Stimulated activated CD8-positive, alpha-beta memory T cell treated with anti-CD3 and anti-CD28 coated beads, Interleukin-4, amount 100 ng/mL, for 1 hour (primary cell): ENCODE measurements at places on chromosomes 2 and 18.

GRCh38 chr2:241774419-241775222 is 2.0 kb upstream of the GAL3ST2 start:
- no peak for DNase-seq

DNA sequence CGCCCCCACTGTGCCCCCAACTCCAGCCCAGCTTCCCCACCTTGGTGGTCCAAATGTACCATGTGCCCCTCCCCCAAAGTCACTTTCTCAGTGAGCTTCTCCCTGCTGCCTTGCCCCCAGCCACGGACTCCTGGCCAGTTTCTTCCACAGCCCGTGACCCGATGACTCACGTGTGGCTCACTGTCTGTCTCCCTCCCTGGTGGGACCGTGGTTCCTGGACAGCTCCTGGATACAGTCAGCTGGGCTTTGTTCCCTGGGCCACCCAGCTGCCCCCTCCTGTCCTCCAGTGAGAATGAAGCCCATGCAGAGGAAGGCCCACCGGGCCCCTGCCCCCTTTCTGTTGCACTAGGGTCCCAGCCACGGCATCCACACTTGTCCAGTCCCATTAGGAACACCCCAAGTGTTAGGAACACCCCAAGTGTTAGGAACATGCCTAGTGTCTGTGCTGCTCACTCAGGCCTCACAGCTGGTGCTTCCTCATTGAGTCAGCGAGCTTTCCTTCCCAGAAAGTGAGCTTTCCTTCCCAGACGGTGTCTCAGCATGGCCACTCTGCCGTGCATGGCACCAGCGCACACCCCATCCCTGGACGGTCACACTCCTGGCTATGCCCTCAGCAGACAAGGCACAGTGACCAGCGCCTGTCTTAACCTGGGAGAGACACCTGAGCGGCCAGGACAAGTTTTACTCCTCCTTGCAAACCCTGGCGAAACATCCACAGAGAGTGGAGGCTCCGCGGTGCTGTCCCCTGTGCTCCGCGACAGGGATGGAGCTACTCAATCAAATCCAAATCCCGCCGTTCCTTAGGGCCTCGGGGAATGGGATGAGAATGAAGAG is 44.8 kb upstream of the CTDP1 start:
- DNase-seq: no peak

- DNase-seq: no peak
Measured at GRCh38 chr2:177592397-177592796, 199.8 kb downstream of the AGPS start.

DNA sequence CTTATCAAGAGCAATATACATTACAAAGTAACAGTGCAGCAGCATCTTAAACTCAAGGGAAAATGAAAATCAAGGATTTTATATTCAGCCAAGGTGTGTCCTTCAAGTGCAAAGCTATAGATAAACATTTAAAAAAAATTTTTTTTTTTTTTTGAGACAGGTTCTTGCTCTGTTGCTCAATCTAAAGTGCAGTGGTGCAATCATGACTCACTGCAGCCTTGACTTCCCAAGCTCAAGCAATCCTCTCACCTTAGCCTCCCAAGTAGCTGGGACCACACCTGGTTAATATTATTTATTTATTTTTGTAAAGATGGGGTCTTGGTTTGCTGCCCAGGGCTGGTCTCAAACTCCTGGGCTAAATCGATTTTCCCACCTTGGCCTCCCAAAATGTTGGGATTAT is 9.0 kb downstream of the CDKL4 start:
- no peak for DNase-seq

DNA sequence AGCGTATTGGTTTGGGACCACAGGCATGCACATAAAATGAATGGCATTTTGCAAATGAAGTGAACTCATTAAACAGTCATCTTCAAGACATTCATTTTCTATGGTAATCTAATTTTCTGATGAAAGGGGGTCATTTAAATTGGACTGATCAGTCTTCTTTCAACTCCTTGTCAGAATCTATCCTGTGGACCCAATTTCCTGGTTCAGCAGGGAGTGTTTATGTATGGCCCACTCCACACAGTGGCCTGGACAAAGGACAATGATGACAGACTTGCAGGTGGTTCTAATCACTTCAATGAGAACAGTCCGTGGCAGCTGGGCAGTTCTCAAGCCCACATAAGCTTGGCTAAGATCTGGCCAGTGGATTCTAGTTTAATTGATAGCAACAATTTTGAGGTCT is 448.1 kb downstream of the DCDC2C start:
- DNase-seq: no peak

DNA sequence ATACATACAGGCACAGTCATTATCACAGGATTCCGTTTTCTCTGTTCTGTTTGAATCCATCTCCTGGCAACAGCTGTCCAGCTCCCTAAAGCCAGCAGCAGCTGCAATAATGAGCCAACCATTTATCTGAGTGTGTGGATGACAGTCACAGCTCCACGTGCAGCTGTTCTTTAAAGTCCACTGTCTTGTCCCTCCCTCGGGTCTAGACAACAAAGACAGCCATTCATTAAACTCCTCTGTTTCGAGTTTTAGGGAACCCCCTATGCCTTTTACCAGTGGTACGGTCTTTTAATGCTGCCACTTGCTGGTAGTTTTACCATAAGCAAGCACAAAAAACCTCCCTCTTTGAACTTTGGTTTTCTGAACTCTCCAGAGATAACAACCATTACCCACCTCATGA is 16.0 kb upstream of the MSGN1 start:
- DNase-seq: no peak

DNA sequence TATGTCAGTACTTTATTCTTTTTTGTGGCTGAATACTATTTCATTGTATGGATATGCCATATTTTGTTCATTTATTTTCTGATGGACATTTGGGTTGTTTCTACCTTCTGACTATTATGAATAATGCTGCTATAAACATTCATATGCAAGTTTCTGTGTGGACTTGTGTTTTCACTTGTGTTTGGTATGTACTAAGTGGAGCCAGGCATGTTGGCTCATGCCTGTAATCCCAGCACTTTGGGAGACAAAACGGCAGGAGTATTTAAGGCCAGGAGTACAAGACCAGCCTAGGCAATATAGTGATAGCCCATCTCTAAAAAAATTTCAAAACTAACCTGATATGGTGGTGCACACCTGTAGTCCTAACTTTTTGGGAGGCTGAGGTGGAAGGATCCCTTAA is 23.3 kb downstream of the MARCHF7 start:
- DNase-seq: no peak

- DNase-seq: no peak
Measured at GRCh38 chr18:77557046-77557587, 307.5 kb downstream of the GALR1 start.

DNA sequence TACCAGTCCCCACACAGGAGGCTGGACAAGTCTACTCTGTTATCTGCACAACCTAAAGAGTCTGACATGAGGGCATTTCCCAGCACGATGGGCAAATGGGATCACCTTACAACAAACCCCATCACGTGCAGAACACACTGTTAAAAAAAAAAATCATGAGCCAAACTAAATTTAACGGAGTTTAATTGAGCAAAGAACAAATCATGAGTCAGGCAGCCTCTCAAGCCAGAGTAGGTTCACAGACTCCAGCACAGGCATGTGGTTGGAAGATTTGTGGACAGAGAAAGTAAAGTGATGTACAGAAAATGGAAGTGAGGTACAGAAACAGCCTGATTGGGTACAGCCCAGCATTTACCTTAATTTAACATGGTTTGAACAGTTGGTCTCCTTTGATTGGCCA is 59.9 kb downstream of the KYNU start:
- no peak for DNase-seq

- no peak for DNase-seq
Measured at GRCh38 chr2:46369783-46370182, 72.6 kb downstream of the EPAS1 start.

GRCh38 chr2:179170901-179171300 is 93.7 kb downstream of the SESTD1 start:
- no peak for DNase-seq

DNA sequence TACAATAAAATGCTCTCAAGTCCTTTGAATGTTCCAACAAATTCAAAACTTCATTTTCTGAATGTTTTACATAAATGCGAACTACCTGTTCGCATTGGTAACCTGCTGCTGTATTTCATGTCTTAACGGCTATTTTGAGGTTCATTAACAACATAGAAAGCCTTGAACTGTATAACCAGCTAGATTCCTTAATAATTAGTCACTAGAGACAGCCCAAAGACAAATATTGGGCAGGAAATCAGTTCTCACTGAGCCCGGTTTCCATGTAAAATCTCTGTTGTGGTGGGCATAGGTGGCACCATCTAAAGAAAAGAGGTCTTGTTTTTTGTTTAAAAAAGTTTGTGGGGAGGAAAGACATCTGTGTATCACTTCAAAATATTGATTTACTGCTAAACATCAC is 29.2 kb downstream of the PDIA6 start:
- DNase-seq: no peak

DNA sequence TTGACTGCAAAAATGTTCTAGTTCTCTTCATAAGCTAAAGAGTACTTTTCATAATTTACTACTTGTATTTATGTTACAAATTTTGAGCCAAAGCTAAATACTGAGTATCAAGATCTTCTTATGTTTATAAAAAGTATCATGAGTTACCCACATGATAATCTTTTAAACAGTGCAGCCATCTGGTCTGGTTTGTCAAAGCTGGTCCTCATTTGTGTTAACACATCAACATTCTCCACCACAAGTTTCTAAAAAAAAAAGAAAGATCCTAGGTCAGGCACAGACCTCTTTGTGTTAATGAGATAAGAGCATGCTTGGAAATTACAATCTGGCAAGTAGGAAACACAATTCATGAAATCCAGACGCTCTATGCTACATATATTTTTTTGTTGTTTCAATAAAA is 75.5 kb upstream of the FRZB start:
- no peak for DNase-seq

GRCh38 chr2:181697126-181697525 is 16.8 kb upstream of the NEUROD1 start:
- no peak for DNase-seq

DNA sequence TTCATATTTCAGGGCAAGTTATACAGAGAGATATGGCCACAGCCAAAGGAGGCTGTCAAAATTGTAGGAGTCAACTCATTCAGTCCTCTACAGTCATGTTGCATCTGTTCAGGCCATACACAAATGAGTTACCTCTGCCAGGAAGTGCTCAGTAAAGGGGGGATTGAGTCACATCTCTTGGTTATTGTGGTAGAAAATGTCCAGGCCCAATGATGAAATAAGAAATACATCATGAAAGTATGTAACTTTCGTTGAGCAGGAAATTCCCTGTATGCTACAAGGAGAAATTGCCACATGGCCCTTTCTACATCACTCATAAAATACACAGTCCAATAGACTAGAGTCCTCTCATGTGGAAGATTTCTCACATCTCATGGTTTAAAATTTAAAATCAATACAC is 103.9 kb upstream of the COL3A1 start:
- DNase-seq: no peak

GRCh38 chr2:677056-677958 is at the start of gene TMEM18:
TMEM18 (minus strand) TSS chr2:677406; CDS start chr2:677345, 61 bp downstream.
- no peak for DNase-seq

- no peak for DNase-seq
Measured at GRCh38 chr2:41972819-41973218, 75.0 kb upstream of the PKDCC start.

GRCh38 chr2:2540406-2540805 is 209.3 kb upstream of the MYT1L start:
- no peak for DNase-seq

DNA sequence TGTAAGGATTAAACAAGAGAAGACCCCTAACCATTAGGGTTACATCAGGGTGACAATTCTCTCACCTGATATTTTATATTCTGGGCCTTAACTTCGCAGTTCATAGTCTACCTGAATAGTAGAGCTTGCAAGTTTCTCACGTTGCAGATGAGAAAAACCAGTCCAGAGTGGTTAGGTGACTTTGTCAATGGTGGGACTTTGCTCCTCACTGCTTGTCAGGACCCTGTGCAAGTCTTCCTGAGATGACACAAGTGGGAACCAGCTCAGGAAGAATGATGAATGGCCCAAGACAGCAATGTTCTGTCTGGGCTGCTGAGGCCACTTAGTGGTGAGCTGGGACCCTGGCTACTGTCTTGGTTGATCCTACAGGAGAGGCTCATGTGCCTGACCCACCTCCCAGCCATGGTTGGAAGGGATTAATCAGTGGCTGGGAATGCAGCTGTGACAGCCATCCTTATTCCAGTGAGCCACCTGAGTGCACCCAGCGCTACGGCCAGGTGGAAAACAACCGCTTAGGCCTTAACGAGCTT is 16.9 kb downstream of the LGALSL start:
- DNase-seq: no peak

DNA sequence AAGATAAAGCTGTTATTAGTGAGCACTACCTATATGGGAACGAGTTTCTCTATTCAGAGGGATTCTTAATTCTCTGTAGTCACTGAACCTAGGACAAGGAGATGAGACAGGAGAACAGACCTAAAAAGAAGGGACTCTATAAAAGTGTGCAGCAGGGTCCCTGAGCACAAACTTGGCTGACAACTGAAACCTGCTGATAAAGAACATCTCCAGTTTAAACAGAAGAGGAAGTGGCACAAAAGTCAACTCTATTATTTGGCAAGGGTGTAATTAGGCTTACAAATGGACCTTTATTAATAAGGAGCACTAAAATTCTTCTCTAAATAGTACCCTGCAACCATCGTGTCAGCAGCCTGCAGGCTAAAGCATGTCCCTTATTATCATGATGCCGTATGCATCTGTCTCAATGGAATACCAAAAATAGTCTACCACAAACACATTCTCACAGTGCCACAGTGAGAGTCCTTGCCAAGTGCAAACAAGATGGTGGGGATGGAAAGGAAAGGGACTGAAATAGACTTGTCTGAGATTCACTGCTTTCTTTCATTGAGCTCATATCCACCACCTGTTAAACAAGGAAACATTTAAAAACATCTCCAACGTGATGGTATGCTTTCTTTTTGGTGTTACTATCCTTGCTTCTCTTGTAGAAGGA is 260.2 kb downstream of the INSIG2 start:
- no peak for DNase-seq

GRCh38 chr2:230346921-230347533 is 20.0 kb downstream of the SP140L start:
- no peak for DNase-seq

DNA sequence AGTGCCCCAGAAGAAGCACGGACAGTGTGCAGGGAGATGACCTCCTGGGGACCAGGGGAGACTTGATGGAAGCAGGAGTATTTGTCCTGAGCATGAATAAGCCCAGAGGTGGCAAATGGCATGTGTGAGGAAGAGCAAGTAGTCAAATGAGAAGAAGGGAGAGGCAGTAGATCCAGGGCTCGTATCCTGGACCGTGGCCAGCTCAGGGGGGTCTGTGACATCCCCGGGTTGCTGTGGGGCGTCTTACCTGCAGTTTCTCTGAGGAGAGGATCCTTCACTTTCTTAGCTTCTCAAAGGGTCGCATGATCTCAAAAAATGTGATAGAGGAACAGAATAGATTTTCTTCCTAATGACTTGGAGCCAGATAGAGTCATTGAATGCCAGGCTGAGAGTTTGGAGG is 57.0 kb upstream of the FOSL2 start:
- DNase-seq: no peak

GRCh38 chr2:180716186-180717180 is 263.9 kb upstream of the UBE2E3 start:
- DNase-seq: no peak

DNA sequence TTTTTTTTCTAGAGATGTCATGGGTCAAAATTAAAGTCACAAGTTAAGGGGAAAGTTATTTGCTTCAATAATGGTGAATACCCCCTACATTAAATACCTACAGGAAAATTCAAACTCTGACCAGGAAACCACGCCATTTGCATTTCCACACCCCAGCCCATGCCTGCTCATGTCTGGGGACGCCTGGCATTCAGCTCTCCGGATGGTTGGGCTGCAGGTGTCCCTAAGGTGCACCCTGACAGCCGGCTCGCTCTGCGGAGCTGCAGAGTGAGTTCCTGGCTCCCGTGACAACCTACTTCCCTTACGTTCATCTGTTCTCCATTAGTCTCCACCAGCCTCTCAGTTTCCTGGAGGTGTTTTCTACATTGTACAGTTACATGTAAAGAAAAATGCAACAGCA is 122.7 kb upstream of the RIOK3 start:
- DNase-seq: no peak
